ENCODE measurements at places on chromosomes 5 and 9.

DNA sequence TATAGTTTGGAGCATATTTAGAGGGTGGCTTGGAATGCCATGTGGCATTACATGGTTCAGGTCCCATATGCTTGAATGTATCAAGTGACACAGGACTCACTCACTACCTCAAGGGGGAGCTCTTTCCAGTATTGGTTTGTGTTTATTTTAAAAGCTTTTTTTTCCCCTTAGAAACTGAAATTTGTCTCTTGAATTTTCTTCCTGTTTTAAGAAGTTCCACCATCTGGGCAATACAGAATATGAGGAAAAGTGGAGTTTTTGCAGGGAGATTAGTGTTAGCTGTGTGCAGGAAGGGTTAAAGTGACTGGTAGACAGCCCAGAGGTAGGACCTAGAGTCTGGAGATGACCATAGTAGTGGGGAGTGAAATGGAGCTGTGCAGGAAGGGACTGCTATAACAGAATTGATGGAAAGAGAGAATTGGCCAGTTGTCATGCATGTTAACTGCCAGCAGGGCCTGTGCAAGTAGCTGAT is 36.6 kb downstream of the CTNNA1 start:
- peak; percentile 22 for DNase-seq

GRCh38 chr5:116885825-116886224 is 311.2 kb upstream of the SEMA6A start:
- DNase-seq: no peak

DNA sequence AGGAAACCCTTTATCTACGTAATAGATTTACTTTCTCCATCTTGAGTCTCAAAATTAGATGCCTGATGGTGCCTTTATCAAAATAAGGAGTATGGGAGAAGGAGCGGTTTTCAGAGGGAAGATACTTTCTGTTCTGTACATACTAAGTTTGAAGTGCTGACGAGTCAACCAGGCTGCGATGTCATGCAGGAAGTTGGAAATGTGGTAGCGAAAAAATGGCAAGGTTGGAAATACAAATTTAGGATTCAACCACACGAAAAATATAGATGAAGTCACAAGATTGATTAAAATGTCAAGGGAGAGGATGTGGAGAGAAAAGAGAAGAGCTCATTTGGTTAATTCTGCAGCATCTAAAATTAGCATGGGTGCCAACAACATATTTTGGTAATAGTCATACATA is 129.5 kb downstream of the FOXD1 start:
- no peak for DNase-seq

DNA sequence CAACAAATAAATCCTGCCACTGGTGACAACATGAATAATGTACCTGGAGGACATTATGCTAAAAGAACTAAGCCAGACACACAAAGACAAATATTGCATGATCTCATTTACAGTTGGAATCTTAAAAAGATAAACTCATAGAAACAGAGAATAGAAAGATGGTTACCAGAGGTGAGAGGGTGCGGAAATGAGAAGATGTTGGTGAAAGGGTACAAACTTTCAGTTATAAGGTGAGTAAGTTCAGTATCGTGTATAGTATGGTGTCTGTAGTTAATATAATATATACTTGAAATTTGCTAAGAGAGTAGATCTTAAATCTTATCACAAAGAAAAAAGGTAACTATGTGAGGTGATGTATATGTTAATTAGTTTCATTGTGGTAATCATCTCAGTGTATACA is 63.3 kb downstream of the PRRC1 start:
- no peak for DNase-seq

- no peak for DNase-seq
Measured at GRCh38 chr9:131732636-131733289, 7.1 kb downstream of the RAPGEF1 start.

DNA sequence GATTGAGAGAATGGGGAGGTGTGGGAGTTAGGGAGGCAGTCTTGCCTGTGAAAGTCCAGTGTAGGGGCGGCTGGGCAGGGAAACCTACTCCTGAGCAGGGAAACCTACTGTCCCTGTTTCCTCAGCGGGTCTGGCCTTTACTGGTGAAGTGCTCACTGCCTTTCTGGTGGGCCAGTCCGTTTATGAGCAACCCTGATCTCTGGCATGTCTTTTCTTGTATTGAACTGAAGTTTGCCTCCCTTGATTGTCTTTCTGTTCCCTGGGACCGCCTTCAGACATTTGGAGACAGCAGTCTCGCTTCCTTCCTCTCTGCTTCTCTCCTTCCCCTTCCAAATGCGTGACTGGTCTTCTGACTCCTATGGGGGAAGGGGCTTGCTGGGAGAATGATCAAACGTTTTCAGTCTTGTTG is 2.9 kb downstream of the SNX18 start:
- DNase-seq: no peak

DNA sequence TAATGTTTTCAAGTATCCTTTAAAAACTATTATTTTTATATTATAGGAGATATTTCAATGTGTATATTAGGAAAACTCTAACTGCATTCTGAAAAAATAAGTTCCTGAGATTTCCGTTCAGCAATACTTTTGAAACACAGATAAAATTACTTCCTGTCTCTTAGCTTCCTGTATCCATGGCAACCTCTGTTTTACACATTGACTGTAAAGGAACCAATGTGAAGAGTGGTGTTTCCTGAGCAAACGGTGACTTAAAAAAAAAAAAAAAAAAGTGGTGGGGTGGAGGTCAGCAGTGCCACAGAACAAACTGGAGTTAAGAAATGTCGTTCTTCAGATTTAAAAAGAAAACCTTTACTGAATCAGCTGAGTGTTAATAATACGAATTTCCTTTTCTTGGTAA is at the start of gene LRRC70:
LRRC70 (plus strand) TSS at position 280 of the 400 bp plus-strand sequence. CDS start 620 bp downstream, outside the sequence.
- peak; percentile 58 for DNase-seq

All from brain microvascular endothelial cell (primary cell).